ENCODE measurements at places on chromosomes 16 and 17.

DNA sequence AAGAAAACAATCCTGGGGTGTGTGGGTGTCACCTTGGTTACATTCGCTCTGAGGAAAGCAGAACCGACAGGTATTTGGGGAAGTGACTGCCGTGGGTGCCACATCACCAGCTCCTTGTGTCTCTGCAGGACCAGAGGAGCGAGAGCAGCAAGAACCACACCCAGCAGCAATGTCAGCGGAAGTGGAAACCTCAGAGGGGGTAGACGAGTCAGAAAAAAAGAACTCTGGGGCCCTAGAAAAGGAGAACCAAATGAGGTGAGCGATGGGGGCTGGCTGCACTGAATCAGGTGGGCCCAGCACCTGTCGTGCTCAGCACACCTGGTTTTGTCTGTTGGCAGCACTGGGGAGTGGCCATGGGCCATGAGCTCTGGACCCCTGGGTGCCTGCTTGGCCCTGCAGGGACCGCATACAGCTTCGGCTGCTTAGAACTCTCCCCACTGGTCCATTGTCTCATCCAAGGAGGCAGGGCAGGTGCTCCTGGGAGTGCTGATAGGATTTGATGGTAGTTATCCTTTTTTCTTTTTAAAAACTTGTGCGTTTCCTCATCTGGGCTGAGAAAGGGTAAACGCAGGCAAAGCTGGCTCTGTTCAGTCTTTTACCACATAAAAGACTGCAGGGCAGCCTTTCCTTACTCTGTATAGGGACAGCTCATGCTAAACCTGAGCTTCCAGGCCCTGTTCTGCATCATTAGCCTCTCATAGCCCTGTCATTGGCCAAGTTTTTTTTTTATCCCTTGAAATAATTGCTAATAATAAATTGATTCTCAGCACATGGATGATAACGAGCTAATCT lies 29.4 kb downstream of the HMOX2 start:
- DNase-seq: no peak

DNA sequence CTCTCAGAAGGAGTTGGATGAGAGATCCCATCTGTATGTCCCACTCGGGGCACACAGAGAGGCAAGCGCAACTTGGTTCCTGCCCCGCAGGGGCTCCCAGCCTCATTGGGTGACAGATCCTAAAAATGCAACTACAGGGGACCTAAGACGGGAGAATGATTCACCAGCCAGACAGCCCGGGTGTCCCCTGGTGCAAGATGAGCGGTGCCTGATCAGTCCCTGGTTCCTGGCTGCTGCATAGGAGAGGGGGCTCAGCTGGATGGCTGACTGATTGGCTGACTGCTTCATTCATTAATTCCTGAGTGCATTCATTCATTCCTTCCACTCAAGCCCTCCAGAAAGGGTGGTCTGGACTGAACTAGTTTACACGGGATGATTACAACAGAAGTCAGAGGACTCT lies 22.0 kb downstream of the WNT3 start:
- DNase-seq: no peak

- DNase-seq: peak; percentile 37
These were observed 1.3 kb downstream of the NETO2 start for GRCh38 chr16:47142486-47142820.

DNA sequence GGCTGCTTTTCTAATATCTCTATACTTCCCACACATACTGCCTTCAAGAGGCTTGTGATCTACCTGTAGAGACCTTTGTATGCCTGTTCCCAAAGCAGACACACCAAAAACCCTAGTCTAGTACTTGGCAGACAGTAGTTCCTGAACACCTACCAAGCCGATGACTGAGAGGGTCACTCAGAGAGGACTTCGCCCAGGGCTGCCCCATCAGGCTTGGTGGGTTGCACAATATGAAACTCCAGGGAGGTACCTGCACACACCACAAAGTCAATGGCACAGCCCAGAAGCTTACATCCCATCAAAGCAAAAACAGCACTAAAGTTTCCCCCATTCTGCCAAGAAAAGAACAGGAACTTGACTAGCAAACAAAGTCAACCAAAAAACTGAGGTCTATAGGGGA lies 30.3 kb downstream of the ASPA start:
- DNase-seq: no peak

DNA sequence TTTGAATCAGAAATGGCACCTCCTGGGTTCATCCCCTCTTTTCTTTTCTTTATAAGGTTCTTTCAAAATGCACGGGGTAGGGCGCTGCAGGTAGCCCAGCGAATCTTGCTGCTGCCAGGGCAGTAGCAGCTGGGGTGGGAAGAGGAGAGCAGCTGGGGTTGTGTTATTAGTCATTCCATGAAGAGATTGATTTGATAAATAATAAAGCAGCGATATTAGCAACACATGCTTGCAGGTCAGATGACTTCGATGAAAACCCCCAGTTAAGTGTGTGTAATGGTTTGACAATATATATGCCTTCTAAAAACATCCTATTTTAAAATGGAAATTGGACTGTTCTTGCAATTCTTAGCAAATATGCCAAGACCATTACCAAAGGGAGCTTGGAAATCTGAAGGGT lies 200.7 kb downstream of the CCDC182 start:
- DNase-seq: no peak

DNA sequence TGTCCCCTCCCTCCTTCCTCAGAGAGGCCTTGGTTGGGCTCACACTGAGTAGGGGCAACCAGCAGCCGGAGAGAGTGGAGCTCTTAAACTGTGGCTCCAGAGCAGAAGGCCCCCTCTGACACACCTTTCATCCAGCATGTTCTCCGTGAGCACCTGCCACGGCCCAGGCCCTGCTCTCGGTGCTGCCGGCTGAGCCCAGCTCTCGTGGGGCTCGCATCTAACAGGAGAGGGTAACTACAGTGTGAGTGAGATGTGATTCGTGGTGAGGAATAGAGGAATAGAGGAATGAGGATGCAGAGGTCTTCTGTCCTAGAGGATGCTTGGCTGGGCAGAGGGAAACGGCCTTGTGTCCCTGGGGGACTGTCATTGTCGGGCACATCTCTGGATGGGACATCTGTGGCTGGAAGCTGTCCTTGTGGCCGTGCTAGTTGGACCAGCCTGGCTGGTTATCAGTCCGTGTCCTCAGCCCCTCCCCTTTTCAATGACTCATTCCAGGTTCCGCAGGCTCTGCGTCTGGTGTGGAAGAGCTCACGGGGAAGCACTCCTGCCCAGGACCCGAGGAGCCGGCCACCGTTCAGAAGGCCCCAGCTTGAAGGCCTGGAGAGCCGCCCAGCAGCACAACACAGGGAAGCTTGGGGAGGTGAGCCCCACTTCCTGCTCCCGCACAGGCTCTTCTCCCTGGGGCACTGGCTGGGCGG lies 11.9 kb upstream of the DNASE1 start:
- no peak for DNase-seq

DNA sequence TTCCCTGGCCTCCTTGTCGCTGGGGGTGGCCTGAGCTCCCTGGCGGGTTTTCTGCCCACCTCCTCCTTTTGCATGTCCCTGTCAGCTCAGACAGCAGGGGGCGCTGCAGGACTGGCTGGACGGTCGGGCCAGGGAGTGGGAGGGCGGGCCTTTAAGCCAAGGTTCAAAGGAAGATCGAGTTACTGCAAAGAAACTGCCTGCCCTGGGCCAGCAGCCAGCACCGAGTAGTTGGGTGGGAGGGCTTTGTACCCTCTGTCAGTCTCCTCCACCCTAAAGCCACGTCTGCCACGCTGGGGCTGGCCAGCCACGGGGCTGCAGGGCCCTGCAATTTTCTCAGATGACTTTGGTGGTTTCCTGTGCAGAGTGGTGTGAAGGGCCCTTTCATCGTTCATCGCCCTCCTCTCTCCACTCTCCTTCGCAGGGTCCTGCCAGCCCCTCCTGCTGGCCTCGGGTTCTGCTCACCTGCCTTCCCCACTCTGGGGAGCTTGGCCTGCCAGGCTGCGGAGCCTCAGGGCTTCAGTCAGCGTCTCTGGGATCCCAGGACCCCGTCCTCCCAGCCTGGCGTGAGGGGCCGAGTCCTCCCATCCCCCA lies 12.3 kb downstream of the GPR142 start:
- peak; percentile 53 for DNase-seq

DNA sequence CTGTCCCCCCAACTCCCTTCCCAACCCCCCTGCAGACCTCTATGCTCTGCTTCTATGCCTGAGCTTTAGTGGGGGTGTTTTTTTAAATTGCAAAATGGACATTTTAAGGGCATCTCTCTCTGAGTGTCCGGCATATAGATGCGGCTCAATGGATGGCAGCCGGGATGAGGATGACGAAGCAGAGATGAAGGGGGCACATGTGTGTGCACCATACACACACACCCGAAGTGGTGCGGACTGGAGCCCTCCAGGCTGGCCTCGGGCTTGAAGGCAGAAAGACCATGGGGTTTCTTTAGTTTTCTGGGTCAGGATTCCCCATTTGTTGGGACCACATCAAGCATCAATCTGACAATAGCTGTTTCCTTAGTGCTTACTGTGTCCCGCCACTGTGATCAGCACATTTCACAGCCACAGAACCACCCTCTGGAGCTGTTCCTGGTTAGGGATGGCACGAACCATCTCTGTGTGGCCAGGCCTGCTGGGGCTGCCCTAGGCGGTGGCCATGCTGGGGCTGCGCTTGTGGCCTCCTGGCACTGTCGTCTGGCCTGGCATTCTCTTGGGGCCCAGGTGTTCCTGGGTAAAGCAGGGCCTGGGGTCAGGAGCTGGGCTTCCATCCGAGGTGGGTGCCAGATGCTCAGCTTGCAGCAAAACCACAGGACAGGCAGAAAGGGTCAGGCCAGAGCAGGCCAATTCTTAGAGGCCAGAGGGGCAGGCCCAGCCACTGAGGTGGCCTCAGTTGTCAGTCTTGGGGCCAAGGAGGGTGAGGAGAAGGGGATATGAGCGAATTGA lies 49.9 kb downstream of the NT5M start:
- no peak for DNase-seq

GRCh38 chr16:56198006-56198754 lies 6.9 kb downstream of the GNAO1 start:
- no peak for DNase-seq

DNA sequence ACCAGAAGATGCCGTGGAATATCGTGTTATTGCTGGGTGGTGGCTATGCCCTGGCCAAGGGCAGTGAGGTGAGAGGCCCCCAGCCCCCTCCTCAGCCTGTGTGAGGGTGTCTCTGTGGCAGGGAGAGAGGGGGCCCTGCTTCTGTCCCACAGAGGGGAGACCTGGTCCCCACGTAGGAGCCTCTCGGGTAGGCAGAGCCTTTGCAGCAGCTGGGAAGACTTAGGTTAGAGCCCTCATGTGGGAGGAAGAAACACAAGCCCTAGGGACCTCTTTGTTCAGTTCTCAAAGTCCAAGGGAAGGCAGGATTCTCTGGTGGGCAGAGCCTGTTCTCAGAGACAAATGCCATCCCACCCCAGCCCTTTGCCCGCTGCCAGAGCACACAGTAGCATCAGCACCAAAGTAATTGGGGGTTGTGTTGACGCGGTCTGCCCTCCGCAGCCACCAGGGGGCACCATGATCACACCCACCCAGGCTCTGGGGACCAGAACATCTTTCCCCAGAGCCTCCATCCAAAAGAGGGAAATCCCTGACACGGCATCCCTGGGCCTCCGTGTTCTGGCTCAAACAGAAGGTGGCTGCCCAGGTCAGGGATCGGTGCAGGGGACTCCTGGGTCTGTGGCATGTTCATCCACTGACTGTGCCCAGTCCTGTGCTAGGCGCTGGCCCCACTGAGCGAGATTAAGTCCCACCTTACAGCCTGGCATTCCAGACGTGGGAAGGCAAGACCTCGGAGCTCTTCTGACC lies 11.5 kb upstream of the FOXN1 start:
- DNase-seq: peak; percentile 30

DNA sequence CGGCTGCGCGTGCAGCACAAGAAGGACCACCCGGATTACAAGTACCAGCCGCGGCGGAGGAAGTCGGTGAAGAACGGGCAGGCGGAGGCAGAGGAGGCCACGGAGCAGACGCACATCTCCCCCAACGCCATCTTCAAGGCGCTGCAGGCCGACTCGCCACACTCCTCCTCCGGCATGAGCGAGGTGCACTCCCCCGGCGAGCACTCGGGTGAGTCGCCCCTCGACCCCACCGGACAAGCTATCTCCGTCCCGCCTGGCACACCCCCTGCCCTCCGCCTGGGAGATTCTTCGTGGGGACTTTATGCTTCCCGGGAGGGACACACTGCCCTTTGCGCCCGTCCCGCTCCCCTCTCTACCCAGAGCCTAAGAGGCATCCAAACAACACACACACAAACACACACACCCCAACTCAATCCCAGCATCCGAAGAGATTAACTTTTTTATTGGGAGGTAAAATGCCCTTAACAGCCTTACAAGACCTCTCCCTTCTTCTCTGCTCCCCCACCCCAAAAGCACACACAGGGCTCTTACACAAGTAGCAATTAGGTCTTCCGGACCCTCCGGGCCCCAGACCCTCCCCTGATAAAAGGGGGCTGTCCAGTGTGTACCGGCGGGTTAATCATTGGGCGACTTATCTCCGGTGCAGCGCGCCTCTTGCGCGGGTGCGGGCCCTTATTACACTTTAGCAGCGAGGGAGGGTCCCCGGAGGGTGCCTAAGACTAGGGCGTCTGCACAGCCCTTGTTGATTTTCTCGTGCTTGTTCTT lies 2.1 kb downstream of the SOX9 start:
- DNase-seq: no peak

DNA sequence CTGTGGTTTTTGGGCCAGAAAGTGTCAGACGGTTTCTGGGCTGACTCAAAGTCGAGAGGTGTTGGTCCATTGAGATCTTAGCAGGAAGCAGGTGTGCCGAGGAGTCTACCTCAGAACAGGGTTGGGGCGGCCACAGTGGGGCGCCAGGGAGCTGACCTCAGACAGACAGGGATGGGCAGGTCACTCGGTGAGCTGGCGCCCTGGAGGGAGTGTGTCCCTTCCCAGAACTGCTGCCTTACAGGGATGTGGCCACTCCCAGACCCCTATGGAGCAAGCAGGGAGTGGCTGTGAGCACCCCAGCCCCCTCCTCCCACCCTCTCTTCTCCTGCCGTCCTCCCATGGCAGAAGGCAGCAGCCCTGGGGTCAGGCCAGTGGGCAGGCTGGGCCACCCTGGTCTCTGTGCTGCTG lies 14.0 kb upstream of the DPEP1 start:
- no peak for DNase-seq

GRCh38 chr17:8611619-8612298 lies 18.8 kb downstream of the MYH10 start:
- DNase-seq: no peak

GRCh38 chr16:68400924-68401460 lies 47.3 kb downstream of the SMPD3 start:
- no peak for DNase-seq

DNA sequence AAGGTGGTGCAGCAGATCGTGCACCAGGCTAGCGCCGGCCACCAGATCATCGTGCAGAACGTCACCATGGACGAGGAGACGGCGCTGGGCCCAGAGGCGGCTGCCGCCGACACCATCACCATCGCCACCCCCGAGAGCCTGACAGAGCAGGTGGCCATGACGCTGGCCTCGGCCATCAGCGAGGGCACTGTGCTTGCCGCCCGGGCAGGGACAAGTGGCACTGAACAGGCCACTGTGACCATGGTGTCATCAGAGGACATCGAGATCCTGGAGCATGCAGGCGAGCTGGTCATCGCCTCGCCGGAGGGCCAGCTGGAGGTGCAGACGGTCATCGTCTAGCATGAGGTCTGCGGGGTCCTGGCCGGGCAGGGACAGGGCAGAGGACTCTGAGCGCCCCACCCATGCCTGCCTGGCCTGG lies 1.0 kb upstream of the DNASE1L2 start:
- no peak for DNase-seq
